Tibial nerve (tissue), 4 donors: ENCODE measurements at places on chromosomes 11 and 22. TPM values are rescaled to one million over a fixed set of nuclear protein-coding genes. Genes with fewer than 3 reads are reported as not detected.

- DNase-seq: no peak
Measured at GRCh38 chr22:17281440-17281841, 62.2 kb upstream of the ADA2 start.

DNA sequence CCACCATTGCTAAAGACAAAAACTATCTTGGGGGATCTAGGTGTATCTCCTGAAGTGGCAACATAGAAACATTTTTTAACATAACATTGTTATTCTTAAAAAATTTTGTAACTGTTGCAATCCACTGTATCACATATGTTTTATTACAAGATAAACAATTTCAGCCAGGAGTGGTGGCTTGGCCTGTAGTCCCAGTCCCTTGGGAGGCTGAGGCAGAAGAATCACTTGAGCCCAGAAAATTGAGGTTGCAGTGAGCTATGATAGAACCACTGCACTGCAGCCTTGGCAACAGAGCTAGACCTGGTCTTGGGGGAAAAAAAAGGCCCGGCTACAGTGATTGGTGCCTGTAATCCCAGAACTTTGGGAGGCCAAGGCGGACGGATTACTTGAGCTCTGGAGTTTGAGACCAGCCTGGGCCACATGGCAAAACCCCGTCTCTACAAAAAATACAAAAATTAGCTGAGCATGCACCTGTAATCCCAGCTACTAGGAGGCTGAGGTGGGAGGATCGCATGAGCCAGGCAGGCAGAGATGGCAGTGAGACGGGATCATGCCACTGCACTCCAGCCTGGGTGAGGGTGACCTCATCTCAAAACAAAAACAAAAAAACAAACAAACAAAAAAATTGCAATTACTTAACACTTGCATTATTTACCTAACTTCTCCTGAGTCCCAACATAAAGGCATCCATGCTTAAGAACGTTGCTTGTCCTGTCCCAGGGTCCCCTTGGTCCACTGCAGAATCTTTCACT is 1.5 kb upstream of the DEPDC5 start:
- no peak for DNase-seq

DNA sequence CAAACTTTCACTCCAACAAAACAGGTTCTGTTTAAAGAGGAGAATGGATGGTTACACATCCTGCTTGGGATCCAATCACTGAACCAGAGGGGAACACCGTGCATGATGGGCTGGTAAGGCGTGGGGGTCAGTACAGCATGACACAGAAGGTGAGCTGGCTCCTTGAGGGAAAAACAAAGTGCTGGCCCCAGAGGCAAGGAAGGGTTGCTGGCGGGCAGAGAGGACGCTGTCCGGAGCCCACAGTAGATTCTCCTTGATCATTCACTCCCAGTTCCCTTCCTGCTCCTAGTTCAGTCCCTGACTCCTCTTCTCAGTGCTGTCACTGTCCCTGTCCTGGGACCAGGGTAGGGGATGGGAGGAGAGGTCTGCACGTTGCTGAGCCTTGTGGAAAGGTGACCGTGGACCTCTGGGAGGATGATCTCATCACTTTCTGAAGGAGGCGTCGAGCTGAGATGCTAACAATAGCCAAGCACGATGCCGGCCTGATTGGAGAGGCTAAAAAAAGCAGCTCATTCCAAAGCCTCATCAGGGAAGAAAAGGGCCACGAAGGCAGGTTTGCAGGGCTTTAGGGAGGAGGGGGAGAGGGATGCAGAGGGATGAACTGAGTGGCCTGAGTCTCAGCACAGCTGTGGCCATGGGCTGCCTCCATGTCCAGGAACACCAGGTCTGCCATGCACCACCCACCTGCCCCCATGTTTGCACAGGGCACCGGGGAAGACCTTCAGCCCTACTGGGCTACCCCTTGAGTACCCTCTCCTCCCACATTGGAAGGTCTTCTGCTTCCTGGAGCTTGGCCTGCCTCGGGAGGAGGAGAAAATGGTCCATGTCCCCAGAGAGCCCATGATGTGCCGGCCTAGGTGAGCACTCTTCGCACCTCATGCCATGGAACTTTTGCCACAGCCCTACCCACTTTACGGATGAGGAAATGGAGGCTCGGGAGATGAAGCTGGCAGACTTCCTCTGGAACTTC is 72.7 kb upstream of the RTL6 start:
- no peak for DNase-seq

GRCh38 chr11:28922386-28922981 is 814.3 kb downstream of the METTL15 start:
- no peak for DNase-seq

GRCh38 chr11:25855916-25856315 is 476.0 kb upstream of the ANO3 start:
- DNase-seq: no peak

GRCh38 chr11:115503083-115503885 is 931 bp downstream of the CADM1 start:
- DNase-seq: peak; percentile 28

- no peak for DNase-seq
Measured at GRCh38 chr22:48227341-48228018, 1465.0 kb downstream of the TBC1D22A start.

Gene HYOU1
- 91.7 TPM for total RNA-seq

Gene GGTLC3
- not detected for total RNA-seq

Gene CHKA
- total RNA-seq: 72.5 TPM

Gene NLRX1
- total RNA-seq: 16.0 TPM

Gene KCNQ1
- total RNA-seq: 7.5 TPM

Gene DDIAS
- 0.84 TPM for total RNA-seq
